ENCODE measurements at places on chromosomes 4 and X. TPM values are rescaled to one million over a fixed set of nuclear protein-coding genes. Genes with fewer than 3 reads are reported as not detected.

CYBB gene
- 62.0 TPM for total RNA-seq

DNA sequence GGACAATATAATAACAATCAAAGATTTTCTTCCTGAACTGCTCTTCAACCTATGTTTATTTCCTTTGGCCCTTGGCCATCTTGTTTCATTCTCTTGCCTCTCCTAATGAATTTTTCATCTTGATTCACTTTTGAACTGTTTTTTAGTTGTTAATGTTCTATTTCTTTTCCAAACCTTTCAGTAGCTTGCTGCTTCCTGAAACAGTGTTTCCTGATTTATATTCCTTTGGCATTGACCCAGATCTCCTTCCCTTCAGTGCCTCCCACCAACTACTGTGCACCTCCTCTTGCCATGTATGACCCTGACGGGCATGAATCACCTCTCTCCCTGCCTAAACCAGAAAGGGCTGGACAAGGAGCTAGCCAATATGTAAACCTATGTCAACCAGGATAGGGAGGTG is 25.6 kb upstream of the SPP1 start:
- peaks cover 15% of the 10 kb centered on the region for H3K4me1 ChIP-seq
- H3K36me3 ChIP-seq = no peaks in the 10 kb centered on the region
- peak; percentile 77 for DNase-seq
- H3K27ac ChIP-seq = no peak overlapping the region
- no peaks in the 10 kb centered on the region for H3K27me3 ChIP-seq
- no peak overlapping the region for H3K4me3 ChIP-seq

FGF13 gene
- total RNA-seq = 1.9 TPM

CMC4 gene
- total RNA-seq = 25.9 TPM

- no peaks in the 10 kb centered on the region for H3K4me1 ChIP-seq
- no peaks in the 10 kb centered on the region for H3K36me3 ChIP-seq
- no peaks in the 10 kb centered on the region for H3K27me3 ChIP-seq
- H3K27ac ChIP-seq = no peak overlapping the region
Measured at GRCh38 chr4:91519155-91519554, 784.6 kb upstream of the GRID2 start.

DNA sequence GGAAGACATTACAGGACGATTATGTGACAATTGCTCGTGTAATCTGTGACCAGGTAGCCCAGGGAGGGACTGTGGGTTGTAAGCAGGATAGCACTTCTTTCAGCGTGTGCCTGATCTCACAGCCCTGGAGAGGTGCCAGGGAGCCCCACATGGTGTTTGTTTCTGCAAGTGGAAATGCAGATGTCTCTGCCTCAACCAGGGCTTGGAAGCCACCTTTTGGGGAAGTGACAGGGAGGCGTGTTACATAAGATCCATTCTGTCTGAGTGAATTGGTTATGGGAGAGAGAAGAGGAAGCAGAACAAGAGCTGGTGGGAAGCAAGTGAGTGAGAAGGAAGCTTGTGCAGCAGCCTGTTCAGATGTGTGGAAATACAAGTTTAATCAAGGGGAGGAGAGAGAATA is 104.5 kb upstream of the GATB start:
- H3K4me1 ChIP-seq = no peaks in the 10 kb centered on the region
- peak; percentile 49 for DNase-seq
- no peaks in the 10 kb centered on the region for H3K36me3 ChIP-seq
- H3K27me3 ChIP-seq = no peaks in the 10 kb centered on the region
- H3K27ac ChIP-seq = no peak overlapping the region

Measured in adrenal gland (tissue), 19 donors.